ENCODE measurements at places on chromosomes 1 and 21.
A peak's percentile ranks its signal among the peaks of the same experiment; 100 is the strongest.

- DNase-seq = no peak
These were observed 120.7 kb downstream of the NGF start for GRCh38 chr1:115217150-115218033.

DNA sequence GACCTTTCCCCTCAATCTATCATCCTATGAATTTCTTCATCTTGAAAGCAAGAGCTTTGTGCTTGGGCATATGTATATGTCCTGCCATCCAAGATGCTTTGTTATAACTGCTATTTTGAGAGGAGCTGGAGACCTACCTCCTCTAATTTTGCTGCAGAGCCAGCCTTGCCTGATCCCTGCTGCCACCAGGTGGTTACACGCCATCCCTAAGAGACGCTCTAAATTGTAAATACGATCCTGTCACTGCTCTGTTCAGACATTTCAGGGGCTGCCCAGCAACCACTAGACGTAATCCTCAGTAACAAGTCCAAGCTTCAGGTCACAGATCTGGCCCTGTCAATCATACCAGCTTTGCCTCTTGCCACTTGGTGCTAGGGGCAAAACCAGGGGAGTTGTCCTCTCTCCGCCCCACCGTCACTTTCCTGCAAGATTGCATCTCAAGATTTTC lies 32.9 kb downstream of the GPA33 start:
- peak; percentile 93 for DNase-seq

DNA sequence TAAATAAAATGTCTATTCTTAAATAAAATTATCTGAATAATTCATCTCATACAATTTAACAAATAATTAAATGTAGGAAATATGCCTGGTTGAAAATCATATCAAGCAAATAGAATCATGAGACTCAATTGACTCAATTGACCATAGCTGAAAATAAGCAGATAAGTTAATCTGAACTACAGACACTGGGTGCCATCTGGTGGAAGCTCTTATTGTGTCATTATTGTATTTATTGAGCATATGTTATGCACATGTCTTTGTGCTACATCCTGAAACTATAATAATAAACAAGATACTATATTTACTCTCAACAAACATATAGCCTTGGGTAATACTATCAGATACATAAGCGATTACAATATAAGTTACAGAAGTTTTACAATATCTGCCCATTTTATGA lies 41.0 kb downstream of the BRINP3 start:
- no peak for DNase-seq

GRCh38 chr1:1198423-1199140 lies 7.8 kb downstream of the TNFRSF18 start:
- DNase-seq = peak; percentile 58

DNA sequence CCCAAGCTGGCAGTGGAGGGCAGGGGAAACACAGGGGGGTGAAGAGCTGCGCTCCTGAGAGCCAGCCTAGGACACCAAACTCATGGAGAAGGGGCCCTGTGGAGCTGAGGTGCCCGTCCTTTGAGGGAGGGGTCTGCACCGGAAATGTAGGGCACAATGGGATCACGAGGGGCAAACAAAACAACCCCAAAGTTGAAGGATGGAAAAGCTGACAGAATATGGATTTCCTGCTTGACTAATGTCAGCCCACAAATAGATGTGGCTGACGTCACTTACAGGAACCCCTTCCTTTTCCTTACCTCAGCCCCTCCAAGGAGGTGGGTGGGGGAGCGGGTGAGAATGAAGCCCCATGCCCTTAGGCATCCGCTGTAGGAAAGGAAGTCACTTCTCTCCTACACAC lies 110.9 kb downstream of the KCNN3 start:
- no peak for DNase-seq

- no peak for DNase-seq
These were observed 28.1 kb downstream of the SLC5A9 start for GRCh38 chr1:48250572-48250971.

DNA sequence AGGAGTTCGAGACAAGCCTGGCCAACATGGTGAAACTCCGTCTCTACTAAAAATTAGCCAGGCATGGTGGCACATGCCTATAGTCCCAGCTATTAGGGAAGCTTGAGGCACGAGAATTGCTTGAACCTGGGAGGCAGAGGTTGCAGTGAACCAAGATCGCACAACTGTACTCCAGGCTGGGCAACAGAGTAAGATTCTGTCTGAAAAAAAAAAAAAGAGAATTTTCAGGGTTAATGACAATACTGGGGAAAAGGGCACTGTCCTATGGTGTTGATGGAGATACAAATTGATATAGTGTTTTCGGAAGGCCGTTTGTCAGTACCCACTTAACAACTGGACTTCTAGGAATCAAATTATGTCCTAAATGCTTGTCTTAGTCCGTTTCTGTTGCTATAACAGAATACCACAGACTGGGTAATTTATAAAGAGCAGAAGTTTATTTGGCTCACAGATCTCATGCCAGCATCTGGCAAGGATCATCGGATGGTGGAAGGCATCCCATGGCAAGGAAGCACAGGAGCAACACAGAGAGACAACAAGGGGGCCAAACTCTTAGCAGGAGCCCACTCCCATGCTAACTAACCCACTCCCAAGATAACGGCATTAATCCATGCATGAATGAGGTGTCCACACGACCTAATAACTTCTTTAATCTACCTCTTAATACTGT lies 41.3 kb downstream of the ZBTB8A start:
- DNase-seq = no peak

- no peak for DNase-seq
These were observed 24.3 kb upstream of the PLCH2 start for GRCh38 chr1:2451741-2452140.

- no peak for DNase-seq
These were observed 6.9 kb downstream of the COL11A1 start for GRCh38 chr1:103101399-103101798.

DNA sequence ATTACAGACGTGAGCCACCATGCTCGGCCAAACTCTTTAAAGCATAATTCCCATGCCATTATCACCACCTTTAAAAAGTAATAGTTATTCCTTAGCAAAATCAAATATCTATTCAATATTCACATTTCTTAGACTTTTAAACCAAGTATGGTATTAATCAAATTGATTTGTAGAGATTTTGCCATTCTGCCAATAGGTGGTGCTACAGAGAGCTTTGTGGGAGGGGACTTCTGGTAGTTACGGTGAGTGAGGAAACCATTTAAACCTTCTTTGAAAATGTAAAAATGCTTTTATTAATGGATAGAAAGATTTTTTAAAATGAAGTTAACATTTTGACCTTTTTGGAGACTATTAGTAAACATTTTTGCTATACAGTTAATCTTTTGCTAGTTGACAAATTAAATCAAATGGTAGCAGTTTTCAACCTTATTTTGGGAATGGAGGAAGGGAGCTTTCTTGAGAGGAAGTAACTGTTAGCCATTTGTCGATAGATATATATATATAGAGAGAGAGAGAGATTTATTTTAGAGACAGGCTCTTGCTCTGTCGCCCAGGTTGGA lies 19.3 kb downstream of the IARS2 start:
- no peak for DNase-seq
